ENCODE measurements at places on chromosomes 2 and 18. TPM values are rescaled to one million over a fixed set of nuclear protein-coding genes. Genes with fewer than 3 reads are reported as not detected.

HK2 gene
- polyA plus RNA-seq, result 14.0 TPM

PARD3B gene
- polyA plus RNA-seq, result 34.3 TPM

VIT gene
- polyA plus RNA-seq, result not detected

IMMT gene
- polyA plus RNA-seq, result 107 TPM

ELOA2 gene
- polyA plus RNA-seq, result not detected

ANKRD23 gene
- polyA plus RNA-seq, result 5.7 TPM

SF3B1 gene
- polyA plus RNA-seq, result 520 TPM

CTAGE1 gene
- not detected for polyA plus RNA-seq

B3GNT7 gene
- 3.0 TPM for polyA plus RNA-seq

FAM124B gene
- polyA plus RNA-seq, result 2.3 TPM

EPHA4 gene
- 56.1 TPM for polyA plus RNA-seq

CWC22 gene
- 34.5 TPM for polyA plus RNA-seq

DHX57 gene
- polyA plus RNA-seq, result 34.8 TPM

GREB1 gene
- 10.2 TPM for polyA plus RNA-seq

KANSL1L gene
- 40.6 TPM for polyA plus RNA-seq

MTCL1 gene
- 37.5 TPM for polyA plus RNA-seq

CIB4 gene
- 0.30 TPM for polyA plus RNA-seq

ARHGAP15 gene
- 4.5 TPM for polyA plus RNA-seq

VWA3B gene
- polyA plus RNA-seq, result 0.51 TPM

SPEG gene
- polyA plus RNA-seq, result 13.5 TPM

C2orf80 gene
- polyA plus RNA-seq, result 0.96 TPM

ECEL1 gene
- 17.4 TPM for polyA plus RNA-seq

IL1R2 gene
- polyA plus RNA-seq, result 0.44 TPM

TRIM54 gene
- 8.2 TPM for polyA plus RNA-seq

DUSP2 gene
- polyA plus RNA-seq, result 3.7 TPM

TTR gene
- 0.34 TPM for polyA plus RNA-seq

TOGARAM2 gene
- polyA plus RNA-seq, result 1.7 TPM

ANKRD53 gene
- 0.84 TPM for polyA plus RNA-seq

ALK gene
- 0.55 TPM for polyA plus RNA-seq

CXCR4 gene
- polyA plus RNA-seq, result 49.5 TPM

GPAT2 gene
- 4.0 TPM for polyA plus RNA-seq

Data from renal pelvis (tissue), 12 donors.